Activated T-cell treated with anti-CD3 and anti-CD28 coated beads for 24 hours (primary cell): ENCODE measurements at places on chromosomes 4 and X.

DNA sequence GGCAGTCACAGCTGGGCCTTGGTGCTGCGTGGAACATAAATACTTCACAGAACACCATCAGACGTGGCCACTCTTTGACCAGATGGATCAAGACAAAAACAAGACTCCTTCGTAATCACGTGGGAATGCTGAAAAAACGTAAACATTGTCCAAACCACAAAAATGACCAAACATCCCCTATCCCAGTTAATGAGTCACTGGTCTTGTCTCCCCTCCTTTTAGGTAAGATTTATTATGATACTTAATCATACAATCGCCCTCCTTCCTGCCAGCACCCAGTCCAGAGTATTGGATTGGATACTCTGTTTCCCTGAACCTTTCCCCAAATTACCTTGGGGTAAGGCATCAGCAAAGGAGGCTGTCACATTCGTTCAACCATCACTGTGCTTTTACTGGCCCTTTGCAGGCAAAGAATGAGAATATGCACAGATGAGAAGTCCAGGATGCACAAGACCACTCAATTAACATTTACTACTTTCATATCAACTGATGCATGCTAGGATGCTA lies 601 bp upstream of the TCEANC start:
- no peak for DNase-seq

DNA sequence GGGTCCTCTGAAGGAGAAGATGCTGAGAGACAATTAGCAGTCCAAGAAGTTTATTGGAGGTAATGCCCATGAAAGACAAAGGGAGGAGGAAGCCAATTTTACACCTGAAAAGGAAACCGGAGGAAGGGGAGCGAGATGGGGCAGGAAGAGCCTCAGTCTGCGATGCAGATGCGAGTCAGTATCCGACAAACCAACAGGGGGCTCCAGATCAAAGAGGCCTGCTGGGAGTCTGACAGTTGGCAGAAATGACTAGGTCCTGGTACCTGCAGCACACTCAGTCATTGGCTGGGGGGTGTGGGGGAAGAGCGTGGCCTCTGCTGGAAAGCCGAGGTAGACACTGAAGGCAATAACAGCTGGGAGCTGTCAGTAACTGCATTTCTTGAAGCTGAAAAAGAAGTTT lies 231.1 kb upstream of the CENPE start:
- DNase-seq = no peak

- no peak for DNase-seq
Measured at GRCh38 chr4:9999956-10000561, 21.2 kb downstream of the SLC2A9 start.

- DNase-seq = no peak
Measured at GRCh38 chr4:139986689-139987501, 167.1 kb downstream of the MAML3 start.

GRCh38 chr4:79255793-79256192 lies 70.1 kb downstream of the NAA11 start:
- DNase-seq = no peak

- DNase-seq = no peak
Measured at GRCh38 chrX:109918753-109919152, 84.2 kb upstream of the TMEM164 start.

DNA sequence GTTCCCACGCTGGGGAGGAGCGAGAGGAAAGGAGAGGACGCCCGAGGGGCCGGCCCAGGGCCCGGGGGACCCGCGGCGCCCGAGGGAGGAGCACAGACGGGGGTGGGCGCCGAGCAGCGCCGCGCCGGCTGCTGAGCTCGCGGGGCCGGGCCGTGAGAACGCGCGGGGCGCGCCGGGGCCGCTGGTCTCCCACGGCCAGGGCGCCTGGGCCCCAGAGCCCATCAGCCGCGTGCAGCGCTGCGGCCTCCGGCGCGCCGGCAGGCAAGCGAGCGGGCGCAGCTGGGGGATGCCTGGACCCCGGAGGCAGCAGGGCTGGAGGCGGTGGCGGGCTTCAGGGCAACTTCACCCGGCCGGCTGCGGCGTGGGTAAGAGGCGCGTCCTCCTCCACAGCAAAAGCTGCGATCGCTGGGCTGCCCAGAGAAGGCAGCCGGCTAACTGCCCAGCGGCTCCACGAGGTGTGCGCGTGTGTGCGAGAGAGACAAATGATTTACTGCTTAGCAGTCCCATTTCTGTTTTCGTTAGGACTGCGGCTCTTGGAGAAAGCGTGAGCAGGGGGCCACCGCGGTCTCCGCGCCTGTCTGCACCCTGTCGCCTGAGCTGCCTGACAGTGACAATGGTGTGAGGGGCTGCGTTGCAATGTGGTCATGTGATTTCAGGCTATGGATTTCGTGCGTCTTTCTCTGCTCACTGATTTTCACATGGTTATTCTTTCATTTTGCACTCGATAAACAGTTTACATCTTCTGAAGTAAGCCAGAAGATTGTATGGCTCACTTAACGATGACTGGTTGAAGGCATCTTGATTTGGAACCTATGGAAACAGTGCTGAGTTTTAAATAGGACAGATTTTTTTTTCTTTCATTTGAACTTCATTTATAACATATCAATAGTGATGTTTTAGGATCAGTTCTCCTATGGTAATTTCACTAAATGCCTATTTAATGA lies 1.2 kb downstream of the GUCY1A1 start:
- no peak for DNase-seq

- no peak for DNase-seq
Measured at GRCh38 chr4:87881115-87881514, 48.3 kb downstream of the MEPE start.

- DNase-seq = no peak
Measured at GRCh38 chr4:99028187-99028586, 32.7 kb downstream of the METAP1 start.

DNA sequence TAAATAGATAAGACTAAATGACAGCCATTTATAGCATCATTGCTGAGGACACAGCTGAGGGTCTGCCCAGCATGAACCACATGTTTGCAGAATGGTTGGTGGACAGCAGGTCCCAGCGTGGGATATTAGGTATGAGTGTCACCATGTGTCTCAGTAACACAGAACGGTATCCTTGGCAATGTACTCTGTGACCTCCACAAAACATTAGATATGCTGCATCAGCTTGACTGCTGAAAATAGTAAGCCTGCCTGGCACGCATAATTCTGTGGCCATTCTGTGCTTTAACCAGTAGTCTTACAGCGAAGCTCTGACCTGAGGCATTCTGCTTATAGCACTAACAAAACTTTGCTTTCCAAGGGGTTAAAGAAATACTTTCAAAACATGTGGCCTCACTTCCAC lies 32.0 kb downstream of the LIMCH1 start:
- no peak for DNase-seq

DNA sequence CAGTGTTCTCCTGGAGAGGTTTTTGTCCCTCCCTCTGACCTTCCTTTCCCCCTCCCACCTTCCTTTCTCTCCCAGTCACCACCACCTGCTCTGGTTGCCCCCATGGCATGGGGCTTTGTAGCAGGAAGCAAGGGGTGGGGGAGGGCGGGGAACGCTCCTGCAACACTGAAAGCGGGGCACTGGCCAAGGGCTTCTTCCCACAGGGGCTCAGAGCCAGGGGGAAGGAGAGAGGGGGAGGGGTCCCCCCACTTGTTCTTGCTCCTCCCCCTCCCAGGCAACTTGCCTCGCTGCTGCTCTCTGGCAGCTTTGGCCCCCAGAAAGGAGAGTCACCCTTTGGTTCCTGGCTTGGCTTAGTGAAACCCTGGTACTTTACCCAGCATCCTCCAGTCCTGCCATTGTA lies 48.4 kb downstream of the BCORL1 start:
- DNase-seq = no peak

DNA sequence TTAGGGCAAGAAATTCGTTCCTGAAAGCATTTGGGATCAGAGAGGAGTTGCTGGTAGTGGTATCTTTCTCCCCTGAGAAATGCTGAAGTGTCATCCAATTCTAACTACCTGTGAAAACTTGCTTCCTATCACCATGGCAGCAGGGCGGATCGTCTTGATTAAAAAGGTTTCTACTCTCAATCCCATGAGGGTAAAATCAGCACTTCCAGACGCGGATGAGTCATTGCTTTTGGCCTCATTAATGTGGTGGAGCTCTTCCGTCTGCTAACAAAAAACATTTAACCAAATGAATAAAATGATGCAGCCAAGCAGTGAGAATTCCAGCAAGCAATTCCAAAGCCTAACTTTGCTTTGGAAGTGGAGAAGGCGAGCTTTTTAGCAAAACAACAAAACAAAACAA lies 325.6 kb downstream of the CAMK2D start:
- DNase-seq = no peak

GRCh38 chrX:46645614-46646013 lies 72.0 kb downstream of the CHST7 start:
- no peak for DNase-seq

DNA sequence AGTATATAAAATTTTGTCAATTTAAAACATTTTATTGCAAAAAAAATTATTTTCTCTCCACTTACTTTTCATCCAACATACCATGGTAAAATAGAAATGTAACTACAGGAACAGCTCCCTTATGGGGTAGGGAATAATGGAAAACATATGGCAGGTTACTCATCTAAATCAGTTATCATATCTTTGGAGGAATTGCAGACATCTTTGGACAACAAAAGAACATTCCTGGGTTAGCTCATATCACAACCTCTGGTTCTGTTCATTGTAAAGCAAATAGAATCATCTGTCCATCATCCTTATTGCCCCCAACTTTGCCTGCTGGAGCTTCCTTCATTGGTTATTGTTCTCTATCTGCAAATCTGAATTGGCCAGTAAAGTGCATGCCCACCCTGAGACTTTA lies 387.5 kb upstream of the GRID2 start:
- no peak for DNase-seq

DNA sequence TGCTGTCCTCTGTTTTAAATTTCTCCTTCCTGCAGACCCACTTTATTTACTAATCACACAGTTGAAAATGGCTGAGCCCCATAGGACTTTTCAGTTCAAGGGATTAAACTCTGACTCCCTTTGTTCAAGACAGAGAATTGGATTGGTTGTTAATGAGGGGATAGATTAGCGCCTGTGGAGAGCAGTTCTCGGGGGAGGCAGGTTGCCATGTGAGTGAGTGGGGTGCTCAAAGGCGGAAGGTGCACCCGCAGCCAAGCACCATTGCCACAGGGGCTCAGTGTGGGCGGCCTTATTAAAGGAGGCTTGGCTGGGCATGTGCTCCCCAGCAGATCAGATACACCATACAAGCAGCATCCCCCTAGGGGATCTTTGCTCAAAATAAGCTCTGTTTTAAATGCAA lies 7.9 kb upstream of the CBR4 start:
- DNase-seq = no peak

DNA sequence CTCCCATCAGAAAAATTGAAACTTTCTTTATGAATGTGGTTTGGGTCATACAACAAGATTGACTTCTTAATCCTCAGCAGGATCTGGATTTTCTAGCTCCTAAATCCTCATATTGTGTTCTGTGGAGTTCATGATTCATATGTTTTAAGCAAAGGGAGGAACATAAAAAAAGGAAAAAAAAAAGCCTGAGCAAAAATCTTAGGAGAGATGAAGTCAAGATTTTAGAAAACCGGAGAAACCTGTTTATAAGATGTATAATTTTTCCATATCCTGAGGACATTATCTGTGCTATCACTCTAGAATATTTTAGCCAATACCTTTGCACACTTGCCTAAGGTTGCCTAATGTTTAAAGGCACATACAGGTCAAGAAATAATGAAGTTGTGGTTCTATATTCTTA lies 7.0 kb upstream of the EREG start:
- DNase-seq = no peak

DNA sequence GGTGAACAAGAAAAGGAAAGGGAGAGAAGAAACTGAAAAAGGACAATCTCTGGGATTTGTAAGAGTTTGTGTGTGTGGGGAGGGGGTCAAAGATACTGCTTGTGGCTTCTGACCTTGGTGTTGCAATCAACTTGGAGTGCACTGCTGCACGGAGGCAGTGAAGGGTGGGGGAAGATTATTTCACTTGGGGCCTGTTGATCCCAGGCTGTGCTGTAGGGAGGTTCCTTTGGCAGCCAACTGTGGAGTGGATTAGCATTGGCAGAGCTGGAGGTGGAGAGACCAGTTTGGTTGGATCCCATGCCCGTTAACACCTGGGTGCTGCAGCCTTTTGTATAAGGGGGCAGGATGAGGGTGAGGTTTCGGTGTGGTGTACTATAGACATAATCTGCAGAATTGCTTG lies 38.2 kb downstream of the AFF1 start:
- no peak for DNase-seq
